ENCODE measurements at places on chromosomes 2 and 18. TPM values are rescaled to one million over a fixed set of nuclear protein-coding genes. Genes with fewer than 3 reads are reported as not detected.

The RPRM gene
- polyA plus RNA-seq: not detected

The IL18R1 gene
- polyA plus RNA-seq: 1.1 TPM

The ABCG8 gene
- polyA plus RNA-seq: 0.04 TPM

The PREB gene
- 40.8 TPM for polyA plus RNA-seq

The FMNL2 gene
- 3.8 TPM for polyA plus RNA-seq

The FAHD2A gene
- polyA plus RNA-seq: 24.5 TPM

The CD28 gene
- polyA plus RNA-seq: 0.10 TPM

The DUSP2 gene
- 3.1 TPM for polyA plus RNA-seq

The POTEJ gene
- polyA plus RNA-seq: not detected

The IL37 gene
- not detected for polyA plus RNA-seq

The LIMS4 gene
- 1.8 TPM for polyA plus RNA-seq

The ARHGEF33 gene
- 0.52 TPM for polyA plus RNA-seq

The LIPG gene
- 0.11 TPM for polyA plus RNA-seq

The IL1B gene
- polyA plus RNA-seq: 1.1 TPM

The CXXC1 gene
- 39.2 TPM for polyA plus RNA-seq

The MAP3K19 gene
- polyA plus RNA-seq: not detected

The SCLY gene
- polyA plus RNA-seq: 10.3 TPM

The LRP1B gene
- not detected for polyA plus RNA-seq

The LAMA3 gene
- polyA plus RNA-seq: 0.93 TPM

The TMEM198 gene
- polyA plus RNA-seq: 2.2 TPM

The MC2R gene
- polyA plus RNA-seq: not detected

The FZD7 gene
- 19.4 TPM for polyA plus RNA-seq

The SPP2 gene
- not detected for polyA plus RNA-seq

The GRB14 gene
- 0.22 TPM for polyA plus RNA-seq

The UBXN4 gene
- polyA plus RNA-seq: 193 TPM

The SLC4A3 gene
- polyA plus RNA-seq: 0.96 TPM

The ASIC4 gene
- not detected for polyA plus RNA-seq

The UGT1A10 gene
- not detected for polyA plus RNA-seq

The CRYGD gene
- not detected for polyA plus RNA-seq

The SPEG gene
- 9.4 TPM for polyA plus RNA-seq

The CCDC74B gene
- 10.8 TPM for polyA plus RNA-seq

The YPEL5 gene
- polyA plus RNA-seq: 129 TPM

The SERPINB3 gene
- polyA plus RNA-seq: not detected

The ANKRD30BL gene
- not detected for polyA plus RNA-seq

The LAMA1 gene
- polyA plus RNA-seq: 2.8 TPM

The TDRD15 gene
- polyA plus RNA-seq: not detected

The DTNA gene
- polyA plus RNA-seq: 6.2 TPM

The TCF23 gene
- not detected for polyA plus RNA-seq

The TMEM169 gene
- 0.11 TPM for polyA plus RNA-seq

The EIF4E2 gene
- 147 TPM for polyA plus RNA-seq

The CIDEA gene
- not detected for polyA plus RNA-seq

The RUFY4 gene
- polyA plus RNA-seq: not detected

The CCDC121 gene
- 0.87 TPM for polyA plus RNA-seq

The TUBA4A gene
- polyA plus RNA-seq: 15.5 TPM

The FOXD4L1 gene
- polyA plus RNA-seq: not detected

The GAD1 gene
- polyA plus RNA-seq: 0.81 TPM

The GPAT2 gene
- 0.38 TPM for polyA plus RNA-seq

The IL1R2 gene
- 1.2 TPM for polyA plus RNA-seq

The TOGARAM2 gene
- not detected for polyA plus RNA-seq

The SERPINB11 gene
- polyA plus RNA-seq: not detected

Measured in GM23248 (cell line).